ENCODE measurements at places on chromosomes 3 and 15. TPM values are rescaled to one million over a fixed set of nuclear protein-coding genes. Genes with fewer than 3 reads are reported as not detected.

Gene GPR149
- total RNA-seq: not detected

Gene SUCNR1
- not detected for total RNA-seq

Gene ACOX2
- total RNA-seq: 26.5 TPM

Gene GP5
- total RNA-seq: 0.17 TPM

Gene THSD4
- total RNA-seq: 31.3 TPM

Gene PEX5L
- total RNA-seq: 2.8 TPM

Gene NR1I2
- not detected for total RNA-seq

Gene BDH1
- total RNA-seq: 1.7 TPM

Gene FBXL2
- total RNA-seq: 20.2 TPM

Gene IMPG2
- total RNA-seq: 0.33 TPM

Gene CACNA2D2
- not detected for total RNA-seq

Gene ITPKA
- 5.5 TPM for total RNA-seq

Gene STRIT1
- not detected for total RNA-seq

Gene MITF
- total RNA-seq: 30.1 TPM

Gene DENND4A
- 28.4 TPM for total RNA-seq
